ENCODE measurements at places on chromosomes 4 and X.

DNA sequence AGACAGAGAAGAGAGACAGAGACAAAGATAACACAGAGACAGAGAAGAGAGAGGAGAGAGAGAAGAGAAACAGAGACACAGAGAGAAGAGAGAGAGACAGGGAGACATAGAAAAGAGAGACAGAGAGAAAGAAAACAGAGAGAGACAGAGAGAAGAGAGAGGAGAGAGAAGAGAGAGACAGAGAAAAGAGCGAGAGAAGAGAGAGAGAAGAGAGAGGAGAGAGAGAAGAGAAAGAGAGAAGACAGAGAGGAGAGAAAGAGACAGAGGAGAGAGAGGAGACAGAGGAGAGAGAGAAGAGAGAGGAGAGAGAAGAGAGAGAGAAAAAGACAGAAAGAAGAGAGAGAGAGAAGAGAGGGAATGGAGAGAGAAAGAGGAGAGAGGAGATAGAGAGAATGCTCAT lies 601.1 kb upstream of the PRKX start:
- DNase-seq = no peak

GRCh38 chr4:33940281-33940680 lies 2304.0 kb downstream of the ARAP2 start:
- no peak for DNase-seq

DNA sequence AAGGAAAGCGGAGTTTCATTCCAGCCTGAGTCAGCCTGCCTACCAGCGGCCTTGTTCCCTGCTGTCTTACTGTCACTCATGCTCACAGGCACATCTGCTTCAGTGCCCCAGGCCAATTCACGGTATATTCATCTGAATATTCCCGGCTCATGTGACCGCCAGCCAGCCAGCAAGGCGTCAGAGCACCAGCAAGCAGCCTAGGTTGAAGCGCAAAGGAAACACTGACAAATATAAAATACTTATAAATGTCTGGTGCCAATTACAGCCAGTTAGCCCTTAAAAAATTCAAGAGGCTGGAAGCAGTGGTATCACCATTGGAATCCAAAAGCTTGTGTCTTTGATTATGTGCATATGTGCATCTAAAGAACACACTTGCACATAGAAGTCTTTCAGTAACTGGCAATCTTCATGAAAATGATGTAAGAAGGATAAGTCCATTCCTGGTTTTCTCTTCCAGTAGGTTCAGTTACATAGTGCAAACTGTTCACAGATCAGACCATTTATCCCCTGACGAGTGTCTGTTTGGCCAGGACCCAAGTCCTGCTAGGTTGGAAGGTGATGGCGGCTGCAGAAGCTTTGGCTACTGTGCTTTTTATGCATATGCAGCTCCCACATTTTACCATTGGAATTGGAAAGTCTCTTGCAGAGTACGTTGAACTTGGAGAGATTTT lies 61.3 kb downstream of the LUZP4 start:
- peak; percentile 69 for DNase-seq

DNA sequence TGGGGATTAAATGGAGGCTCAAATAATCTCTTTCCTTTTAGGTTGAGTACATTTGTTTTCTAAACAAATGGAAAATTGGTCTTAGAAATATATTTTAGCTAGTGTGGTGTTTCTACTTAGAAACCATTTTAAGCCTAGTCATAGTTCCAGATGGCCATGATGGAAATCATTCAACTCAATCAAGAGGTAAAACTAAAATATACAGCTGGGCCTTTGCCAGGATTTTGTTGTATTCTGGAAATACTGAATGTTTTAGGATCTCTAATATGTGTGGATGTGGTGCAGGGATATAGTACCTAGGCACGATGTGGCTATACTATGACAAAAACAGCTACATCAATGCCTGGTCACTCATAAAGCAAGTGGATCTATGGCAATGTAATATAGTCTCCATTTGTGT lies 146.0 kb upstream of the BANK1 start:
- no peak for DNase-seq

DNA sequence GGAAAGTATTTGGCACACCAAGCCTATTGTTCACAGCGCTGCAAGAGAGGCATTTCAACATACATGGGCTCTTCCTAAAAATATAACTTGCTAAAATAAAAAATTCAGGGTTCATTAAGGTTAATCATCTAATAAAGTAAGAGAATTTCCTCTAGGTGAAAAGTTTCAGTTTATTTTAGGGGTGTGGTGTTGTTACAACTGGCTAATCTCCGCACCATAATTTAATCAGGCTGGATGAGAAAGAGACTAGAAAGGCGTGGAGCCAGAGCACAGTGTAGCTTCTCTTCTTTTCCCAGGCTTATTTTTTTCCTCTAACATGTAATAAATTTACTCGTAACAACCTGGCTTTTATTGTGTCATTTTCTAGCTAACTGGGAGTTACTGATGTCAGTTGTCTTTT lies 47.9 kb downstream of the FHL1 start:
- no peak for DNase-seq

DNA sequence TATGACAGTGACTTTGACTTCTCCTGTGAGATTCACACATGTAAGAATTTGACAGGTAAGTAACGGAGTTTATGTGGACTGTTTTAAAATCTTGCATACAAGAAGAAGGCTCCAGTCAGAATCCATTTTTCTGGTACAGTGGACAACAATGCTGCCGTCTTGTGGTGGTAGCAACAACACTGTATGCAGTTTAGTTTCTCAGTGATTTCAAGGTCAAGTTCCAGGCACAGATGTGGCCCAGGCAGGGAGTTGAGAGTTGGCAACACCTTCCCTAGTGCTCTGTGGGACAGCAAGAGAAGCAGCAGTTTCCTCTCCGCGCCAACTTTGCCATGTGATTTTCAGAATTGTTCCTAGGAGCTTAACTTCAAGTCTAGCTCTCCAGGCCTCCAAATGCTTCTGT lies 56.0 kb upstream of the STPG2 start:
- DNase-seq = no peak

- no peak for DNase-seq
Observed at GRCh38 chr4:129085472-129085871, 7.9 kb downstream of the SCLT1 start.

DNA sequence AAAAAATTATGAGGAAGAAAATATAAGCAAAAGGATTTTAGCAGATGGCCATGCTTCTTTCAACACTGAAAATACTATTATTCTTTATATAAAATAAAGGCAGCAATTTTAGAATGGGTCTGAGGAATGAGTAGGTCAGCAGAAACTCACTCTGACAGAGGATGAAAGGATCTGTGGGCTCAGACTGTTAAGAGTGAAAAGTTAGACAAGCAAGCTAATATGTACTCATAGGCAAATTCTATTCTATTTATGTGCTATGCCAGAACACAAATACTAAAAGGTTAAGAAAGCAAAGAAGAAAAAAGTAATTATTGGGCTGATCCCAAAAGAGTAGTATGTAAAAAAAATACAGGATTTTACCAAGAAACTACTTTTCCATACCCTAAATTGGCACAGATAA lies 13.9 kb downstream of the LCORL start:
- DNase-seq = no peak

GRCh38 chr4:84597450-84597849 lies 14.5 kb downstream of the CDS1 start:
- peak; percentile 0 for DNase-seq

GRCh38 chr4:151887816-151888180 lies 127.0 kb upstream of the GATB start:
- DNase-seq = no peak

DNA sequence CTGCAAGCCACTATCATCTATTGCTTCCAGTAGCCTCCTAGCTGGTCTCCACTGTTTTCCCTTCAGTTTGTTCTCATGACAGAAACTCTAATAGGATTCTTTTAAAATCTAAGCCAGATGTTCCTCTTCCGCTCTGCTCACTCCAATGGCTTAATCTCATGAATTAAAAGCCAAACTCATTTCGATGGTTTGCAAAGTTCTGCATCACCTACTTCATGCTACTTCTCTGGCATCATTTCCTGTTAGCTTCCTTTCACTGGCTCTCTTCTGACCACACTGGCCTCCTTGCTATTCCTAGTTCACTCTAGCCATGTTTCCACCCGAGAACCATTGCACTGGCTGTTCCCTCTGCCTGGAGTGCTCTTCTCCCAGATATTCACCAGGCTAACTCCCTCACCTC lies 102.0 kb upstream of the LSM6 start:
- DNase-seq = no peak

DNA sequence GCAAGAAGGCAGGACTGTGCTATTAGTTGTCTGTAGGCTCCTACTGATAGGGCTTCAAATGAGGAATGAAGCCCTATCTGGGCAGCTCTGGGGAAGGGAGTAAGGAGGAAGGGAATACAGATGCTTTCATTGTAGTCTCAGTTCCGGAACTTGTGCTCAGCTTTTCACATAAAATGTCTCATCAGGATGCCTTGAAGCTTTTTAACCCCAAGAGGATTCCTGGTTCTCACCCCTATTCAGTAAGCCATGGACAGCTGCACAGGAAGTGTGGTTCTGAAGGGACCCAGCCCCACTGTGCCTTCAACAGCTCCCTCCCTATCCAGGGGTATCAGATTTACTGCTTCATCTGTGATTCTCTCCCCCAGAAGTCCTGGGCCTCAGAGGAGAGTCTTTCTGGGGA lies 5.0 kb downstream of the ARMCX5 start:
- DNase-seq = no peak

GRCh38 chr4:40606239-40606767 lies 23.4 kb downstream of the RBM47 start:
- DNase-seq = no peak

GRCh38 chr4:87961993-87962392 lies 13.5 kb upstream of the SPP1 start:
- no peak for DNase-seq

DNA sequence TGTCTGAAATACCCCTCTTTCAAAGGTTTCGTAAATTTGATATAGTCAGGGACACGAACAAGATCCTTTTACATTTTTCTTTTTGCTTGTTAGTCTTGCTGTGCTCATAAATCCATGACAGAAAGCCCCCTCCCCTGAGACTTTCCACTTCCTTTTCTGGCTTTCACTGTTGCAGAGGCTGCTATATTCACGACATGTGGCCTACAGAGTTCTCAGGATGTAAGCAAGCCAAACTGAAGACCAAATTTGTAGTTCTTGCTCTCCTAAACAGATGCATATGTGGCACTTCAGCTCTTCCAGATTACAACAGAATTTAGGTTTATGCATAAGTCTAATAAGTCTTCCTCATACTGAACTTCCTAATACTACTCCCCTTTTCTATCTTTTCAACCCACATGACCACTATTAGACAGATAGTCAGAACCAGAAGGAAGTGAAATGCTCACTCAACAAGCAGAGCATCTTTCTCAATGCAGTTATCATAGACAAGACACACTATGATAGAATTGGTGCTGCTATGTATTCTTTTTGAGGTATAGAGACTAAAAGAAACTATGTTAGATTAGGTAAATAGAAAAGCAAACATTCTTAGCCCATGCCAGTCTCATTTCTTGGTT lies 15.0 kb downstream of the BTK start:
- no peak for DNase-seq

DNA sequence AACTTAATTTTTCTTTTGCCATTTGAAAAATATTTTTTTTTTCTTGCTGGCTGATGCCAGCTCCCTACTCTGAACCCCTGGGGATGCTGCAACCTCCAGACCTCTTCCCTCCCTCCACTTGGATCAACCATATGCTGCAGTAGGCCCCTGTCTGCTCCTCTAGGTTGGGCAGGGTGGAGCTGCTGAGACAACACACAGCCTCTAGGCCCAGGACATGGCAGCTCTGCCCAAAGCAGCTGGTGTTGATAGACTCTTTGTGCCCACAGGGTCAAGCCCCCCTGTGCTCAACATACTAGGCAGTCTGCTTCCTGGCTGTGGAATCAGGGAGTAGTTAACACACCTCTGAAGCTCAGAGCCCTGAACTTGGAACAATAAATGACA lies 19.9 kb upstream of the CLNK start:
- DNase-seq = no peak

- no peak for DNase-seq
Observed at GRCh38 chr4:26884486-26884988, 23.9 kb downstream of the STIM2 start.

- no peak for DNase-seq
Observed at GRCh38 chr4:20386001-20386740, 134.5 kb downstream of the SLIT2 start.

- no peak for DNase-seq
Observed at GRCh38 chrX:96861661-96862060, 22.0 kb upstream of the RPA4 start.

GRCh38 chr4:87005369-87005689 lies 70.5 kb downstream of the AFF1 start:
- DNase-seq = no peak

DNA sequence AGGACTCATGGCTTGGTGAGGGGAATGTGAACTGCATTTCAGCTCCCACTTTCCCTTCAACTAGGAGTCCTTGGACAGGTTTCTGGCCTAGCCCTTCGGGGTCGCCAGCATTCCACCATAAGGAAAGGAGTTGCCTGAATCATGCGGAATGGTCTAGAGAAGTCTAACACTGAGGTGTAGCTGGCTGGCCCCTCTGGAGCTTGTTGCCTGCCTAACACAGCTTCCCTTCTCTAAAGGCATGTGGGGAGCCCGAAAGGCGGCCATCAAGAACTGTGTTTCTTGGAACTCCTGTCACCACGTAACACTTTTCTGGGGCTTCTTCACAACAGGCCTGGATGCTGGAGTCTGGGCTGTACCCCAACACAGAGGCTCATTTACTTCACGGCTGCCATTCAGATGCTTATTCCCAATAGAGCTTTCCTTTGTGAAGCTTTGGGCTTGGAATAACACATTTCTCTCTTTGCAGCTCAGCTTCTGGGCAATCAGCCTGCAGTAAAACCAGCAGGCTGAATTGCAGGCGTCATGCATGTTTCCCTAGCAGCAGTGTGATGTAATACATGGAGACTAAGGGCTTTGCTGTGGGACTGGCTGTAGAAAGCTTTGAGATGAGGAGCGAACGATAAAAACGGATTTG lies 5.4 kb downstream of the GABRQ start:
- no peak for DNase-seq

DNA sequence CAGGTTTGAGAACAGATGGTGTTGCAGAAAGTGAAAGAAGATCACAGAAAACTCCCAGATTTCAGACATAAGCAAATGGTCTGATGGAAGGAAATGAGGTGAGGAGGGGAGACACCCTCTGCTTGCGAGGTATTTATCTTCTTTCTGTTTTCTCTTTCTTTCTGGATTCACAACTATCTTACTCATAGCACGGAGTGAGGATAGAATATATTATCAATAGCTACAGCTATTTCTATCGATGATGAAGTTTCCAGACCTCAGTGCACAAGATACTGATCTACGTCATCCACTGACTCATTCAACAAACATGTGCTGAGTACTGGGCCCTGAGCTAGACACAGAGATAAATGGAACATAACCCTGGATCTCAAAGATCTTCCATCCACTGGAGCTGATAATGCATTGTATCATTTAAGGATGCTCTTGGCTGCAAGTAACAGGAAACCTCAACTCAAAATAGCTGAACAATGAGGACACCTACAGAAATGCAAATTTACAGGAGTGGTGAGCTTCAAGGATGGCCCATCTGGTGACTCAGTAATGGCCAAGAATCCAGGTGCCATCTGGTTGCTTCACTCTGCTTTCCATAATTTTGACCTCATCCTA lies 21.2 kb downstream of the SLC2A9 start:
- DNase-seq = no peak

GRCh38 chr4:2059726-2060602 lies 837 bp downstream of the NAT8L start:
- peak; percentile 10 for DNase-seq

GRCh38 chrX:114058988-114059418 lies 524.9 kb upstream of the HTR2C start:
- DNase-seq = no peak

- DNase-seq = no peak
Observed at GRCh38 chr4:146787731-146788130, 149.0 kb downstream of the POU4F2 start.

Data from NCI-H345 (cell line).